ENCODE measurements at places on chromosomes 1 and 21. TPM values are rescaled to one million over a fixed set of nuclear protein-coding genes. Genes with fewer than 3 reads are reported as not detected.

The RGS8 gene
- 0.11 TPM for polyA plus RNA-seq

The S100A9 gene
- 1,119 TPM for polyA plus RNA-seq

The SPRR5 gene
- 0.37 TPM for polyA plus RNA-seq

The IPO13 gene
- polyA plus RNA-seq = 26.1 TPM

The TMCC2 gene
- polyA plus RNA-seq = 3.7 TPM

The STIL gene
- polyA plus RNA-seq = 1.1 TPM

The BECN2 gene
- 0.05 TPM for polyA plus RNA-seq

The DYNLT5 gene
- polyA plus RNA-seq = 1.9 TPM

The IFNAR2 gene
- 36.9 TPM for polyA plus RNA-seq

The SEC16B gene
- polyA plus RNA-seq = 1.6 TPM

The FAM163A gene
- polyA plus RNA-seq = 3.2 TPM

The DTL gene
- 0.71 TPM for polyA plus RNA-seq

The S100A16 gene
- polyA plus RNA-seq = 128 TPM

Measured in thymus (tissue), 14 donors.